ENCODE measurements at places on chromosomes 12 and 14.

DNA sequence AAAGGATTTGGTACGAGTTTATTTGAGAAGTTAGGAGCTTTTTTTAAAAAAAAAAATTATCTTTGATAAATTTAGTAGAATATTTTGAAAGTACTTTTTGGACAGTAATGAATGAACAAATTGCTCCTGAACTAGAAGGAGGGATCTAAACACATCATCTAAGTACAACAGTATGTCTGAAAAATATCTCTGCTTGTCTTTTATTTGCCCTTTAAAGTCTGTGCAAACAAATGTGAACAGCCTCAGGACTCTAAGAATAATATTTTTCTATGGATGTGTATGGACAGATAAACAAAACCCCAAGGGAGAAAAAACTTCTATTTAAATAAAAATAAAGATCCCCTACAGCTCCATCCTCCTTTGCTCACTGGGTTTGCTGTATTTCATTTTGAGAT, 19.5 kb downstream of the FBXL14 start:
- DNase-seq: no peak

- DNase-seq: no peak
These were observed 414.7 kb downstream of the RAD51B start for GRCh38 chr14:68234101-68234905.

GRCh38 chr14:62739647-62740046, 305.6 kb downstream of the KCNH5 start:
- no peak for DNase-seq

GRCh38 chr12:49483619-49484018, 55.2 kb upstream of the KCNH3 start:
- no peak for DNase-seq

DNA sequence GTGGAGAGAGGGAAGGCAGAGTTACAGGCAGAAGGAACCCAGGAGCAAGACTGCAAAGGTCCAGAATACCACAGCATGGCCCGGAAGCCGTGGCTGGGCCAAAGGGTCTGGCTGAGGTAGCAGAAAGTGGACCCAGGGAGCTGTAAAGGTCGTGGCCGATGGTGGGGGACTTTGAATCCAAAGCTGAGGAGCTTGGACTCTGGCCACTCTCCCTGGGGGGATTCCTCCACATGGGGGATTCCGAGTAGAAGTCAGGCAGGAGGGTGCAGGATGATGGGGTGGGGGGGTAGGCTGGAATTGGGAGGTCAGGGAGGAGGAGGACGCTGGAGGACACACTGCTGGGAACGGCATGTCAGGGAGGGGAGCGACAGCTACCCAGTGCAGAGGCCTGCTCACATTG, 125.2 kb downstream of the GCH1 start:
- DNase-seq: no peak

DNA sequence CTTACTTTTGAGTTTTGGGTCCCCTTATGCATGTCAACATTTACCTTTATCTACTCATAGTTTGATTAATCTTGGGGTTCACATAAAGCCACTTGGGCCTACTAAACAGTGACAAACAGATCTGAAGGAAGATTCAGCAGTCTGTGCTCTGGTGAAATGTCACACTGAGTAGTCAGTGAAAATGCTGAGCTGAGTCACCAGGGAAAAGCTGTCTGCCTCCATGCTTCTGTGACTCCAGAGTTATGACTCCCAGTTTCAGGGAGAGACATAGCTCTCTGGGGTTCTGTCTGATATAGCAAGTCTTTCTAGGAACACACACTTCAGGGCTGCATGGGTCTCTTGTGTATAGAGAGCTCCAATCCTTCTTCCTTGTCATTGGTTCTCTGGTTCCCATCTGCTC, 406.3 kb upstream of the FAR2 start:
- no peak for DNase-seq

- no peak for DNase-seq
These were observed 33.2 kb downstream of the HSPB8 start for GRCh38 chr12:119211884-119212283.

DNA sequence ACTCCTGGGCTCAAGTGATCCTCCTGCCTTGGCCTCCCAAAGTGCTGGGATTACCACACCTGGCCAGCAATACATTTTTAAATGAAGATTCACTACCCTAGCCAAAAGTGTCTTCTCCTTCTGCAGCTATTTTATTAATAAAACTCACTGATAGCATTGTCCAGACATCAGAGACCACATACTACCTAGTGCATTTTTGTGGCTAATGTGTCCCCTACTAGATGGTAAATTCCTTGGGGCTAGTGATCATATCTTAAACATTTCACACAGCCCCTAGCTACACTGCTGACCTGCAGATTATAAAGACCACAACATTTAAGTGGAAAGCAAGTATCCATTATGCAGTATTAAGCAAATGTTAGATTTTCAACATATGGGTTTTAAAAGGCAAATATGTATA, 17.0 kb downstream of the DTD2 start:
- no peak for DNase-seq

- DNase-seq: no peak
These were observed 43.8 kb upstream of the CSRNP2 start for GRCh38 chr12:51127050-51127729.

- DNase-seq: no peak
These were observed 9.8 kb upstream of the KRT73 start for GRCh38 chr12:52628111-52628507.

DNA sequence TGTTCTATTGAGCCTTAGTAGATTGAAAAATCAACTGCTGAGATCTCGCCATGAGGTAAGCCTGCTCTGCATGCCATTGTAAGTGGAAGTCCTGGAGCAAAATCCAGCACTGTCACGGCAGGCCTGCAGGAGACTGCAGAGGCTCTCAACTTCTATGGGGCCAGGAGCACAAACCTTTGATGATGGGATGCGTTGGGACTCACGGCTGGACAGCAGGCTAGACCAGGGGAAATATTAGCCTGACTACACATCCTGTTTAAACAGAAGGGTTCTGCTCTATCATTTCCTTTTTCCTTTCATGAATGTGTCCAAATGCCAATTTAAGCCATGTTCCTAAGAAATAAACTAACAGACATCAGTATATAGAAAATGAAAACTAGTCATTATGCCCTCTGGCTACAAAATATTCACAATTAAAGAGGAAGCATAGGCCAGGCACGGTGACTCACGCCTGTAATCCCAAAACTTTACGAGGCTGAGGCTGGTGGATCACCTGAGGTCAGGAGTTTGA, 33.9 kb upstream of the RASSF8 start:
- DNase-seq: no peak

DNA sequence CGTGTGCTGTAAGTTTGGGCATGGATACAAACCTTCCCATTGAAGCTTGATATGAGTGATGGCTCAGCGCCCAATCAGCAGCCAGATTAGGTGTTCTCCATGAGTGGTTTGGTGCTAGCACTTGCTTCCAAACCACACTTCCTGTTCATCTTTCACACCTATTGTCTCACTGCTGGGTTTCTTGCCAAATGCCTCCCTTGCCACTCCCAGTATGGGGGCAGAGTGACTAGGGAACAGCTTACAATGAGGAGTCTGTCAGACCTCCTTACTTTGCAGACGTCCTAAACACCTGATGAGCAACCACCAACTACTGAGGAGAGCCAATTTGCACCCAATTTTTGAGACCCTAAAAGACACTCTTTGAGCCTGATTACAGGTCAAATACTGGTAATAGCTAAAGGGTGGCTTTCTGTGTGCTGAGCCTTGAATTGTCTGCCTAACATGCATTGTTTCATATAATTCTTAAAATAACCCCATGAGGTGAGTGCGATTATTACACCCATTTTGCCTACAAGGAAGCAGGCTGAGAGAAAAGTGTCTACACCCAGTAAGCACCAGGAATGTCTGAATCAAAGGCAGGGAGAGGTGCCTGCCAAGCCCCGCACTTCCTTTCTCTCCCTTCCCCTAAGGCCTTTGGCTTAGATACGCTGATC, 48.4 kb upstream of the FOS start:
- DNase-seq: no peak

- no peak for DNase-seq
These were observed 109.4 kb upstream of the NOS1 start for GRCh38 chr12:117470804-117471203.

DNA sequence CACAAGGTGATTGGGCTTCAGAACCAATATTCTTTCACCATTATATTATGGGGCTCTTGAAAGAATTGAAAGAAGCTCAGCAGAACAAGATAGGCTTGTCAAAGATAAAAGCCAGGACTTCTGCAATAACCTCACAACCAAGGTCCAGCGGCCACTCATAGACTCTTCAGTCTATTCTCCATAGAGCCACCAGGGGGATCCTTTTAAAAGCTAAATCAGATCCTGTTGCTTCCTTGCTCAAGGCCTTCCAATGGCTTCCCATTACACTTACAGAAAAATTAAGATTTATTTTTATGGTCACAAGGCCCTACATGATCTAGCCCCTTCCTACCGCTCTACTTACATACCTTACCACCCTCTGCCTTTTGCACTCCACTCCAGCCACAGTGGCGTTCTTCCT, 169.6 kb downstream of the C12orf42 start:
- no peak for DNase-seq

DNA sequence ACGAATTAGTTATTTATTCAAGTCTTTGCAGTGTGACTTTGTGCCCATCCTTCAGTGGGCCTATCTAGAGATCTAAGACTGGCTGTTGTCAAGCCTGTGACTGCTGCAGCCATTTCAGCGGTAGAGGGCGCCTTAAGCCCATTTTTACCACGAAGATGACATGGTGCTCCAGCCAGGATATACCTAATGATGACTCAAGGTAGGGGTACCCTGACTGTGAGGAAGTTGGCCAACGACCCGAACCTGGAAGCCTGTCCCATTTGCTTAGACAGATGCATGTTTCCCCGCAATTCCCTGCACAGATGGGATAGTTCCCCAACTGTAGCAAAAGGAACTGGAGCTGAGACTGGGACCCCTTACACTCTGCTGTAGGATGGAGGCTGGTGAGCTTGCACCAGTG, 41.3 kb downstream of the RAB3IP start:
- no peak for DNase-seq

GRCh38 chr12:79955561-79955960, 20.7 kb upstream of the PPP1R12A start:
- DNase-seq: no peak

- DNase-seq: no peak
These were observed 107.7 kb upstream of the BTG1 start for GRCh38 chr12:92253301-92253700.

DNA sequence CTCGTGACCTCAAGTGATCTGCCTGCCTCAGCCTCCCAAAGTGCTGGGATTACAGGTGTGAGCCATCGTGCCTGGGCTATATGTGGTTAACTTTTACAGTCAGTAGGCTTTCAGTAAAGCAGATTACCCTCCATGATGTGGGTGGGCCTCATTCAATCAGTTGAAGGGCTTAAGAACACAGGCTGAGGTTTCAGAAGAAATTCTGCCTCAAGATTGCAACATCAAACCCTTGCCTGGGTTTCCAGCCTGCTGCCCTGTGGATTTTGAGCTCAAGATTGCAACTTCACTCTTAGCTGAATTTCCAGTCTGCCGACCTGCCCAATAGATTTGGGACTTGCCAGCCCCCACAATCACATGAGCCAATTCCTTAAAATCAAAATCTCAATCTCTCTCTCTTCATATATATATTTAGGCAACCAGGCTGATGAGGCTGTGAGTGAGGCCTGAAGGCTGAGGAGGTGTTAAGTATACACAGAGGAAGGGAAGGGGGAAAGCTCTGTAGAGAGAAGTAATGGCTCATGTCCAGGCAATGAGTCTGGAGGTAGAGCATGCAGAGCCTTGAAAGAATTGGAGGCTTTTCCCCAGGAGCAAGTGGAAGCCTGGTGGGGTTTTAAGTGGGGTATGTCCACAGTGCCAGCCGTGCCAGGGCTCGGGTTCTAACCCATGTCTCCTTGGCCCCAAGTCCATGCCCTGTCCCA, 33.3 kb upstream of the ACTN1 start:
- DNase-seq: no peak
